ENCODE measurements at places on chromosomes 1 and 21. TPM values are rescaled to one million over a fixed set of nuclear protein-coding genes. Genes with fewer than 3 reads are reported as not detected.

AKNAD1 gene
- not detected for total RNA-seq

LINGO4 gene
- total RNA-seq, result not detected

ADARB1 gene
- total RNA-seq, result 25.8 TPM

MAP10 gene
- 3.2 TPM for total RNA-seq

KIAA1614 gene
- 0.09 TPM for total RNA-seq

SEC16B gene
- total RNA-seq, result not detected

CHI3L2 gene
- total RNA-seq, result 1.3 TPM

BRINP3 gene
- not detected for total RNA-seq

PPP1R8 gene
- total RNA-seq, result 71.8 TPM

ZNF593OS gene
- not detected for total RNA-seq

MEX3A gene
- 1.6 TPM for total RNA-seq

GPA33 gene
- not detected for total RNA-seq

TNFRSF25 gene
- 88.0 TPM for total RNA-seq

GRCh38 chr1:43531107-43531905 lies 623 bp downstream of the PTPRF start:
- H3K27me3 ChIP-seq, result peaks cover 47% of the 10 kb centered on the region
- H3K36me3 ChIP-seq, result no peaks in the 10 kb centered on the region
- H3K4me3 ChIP-seq, result peak overlapping the region; percentile 87
- DNase-seq, result no peak

DNA sequence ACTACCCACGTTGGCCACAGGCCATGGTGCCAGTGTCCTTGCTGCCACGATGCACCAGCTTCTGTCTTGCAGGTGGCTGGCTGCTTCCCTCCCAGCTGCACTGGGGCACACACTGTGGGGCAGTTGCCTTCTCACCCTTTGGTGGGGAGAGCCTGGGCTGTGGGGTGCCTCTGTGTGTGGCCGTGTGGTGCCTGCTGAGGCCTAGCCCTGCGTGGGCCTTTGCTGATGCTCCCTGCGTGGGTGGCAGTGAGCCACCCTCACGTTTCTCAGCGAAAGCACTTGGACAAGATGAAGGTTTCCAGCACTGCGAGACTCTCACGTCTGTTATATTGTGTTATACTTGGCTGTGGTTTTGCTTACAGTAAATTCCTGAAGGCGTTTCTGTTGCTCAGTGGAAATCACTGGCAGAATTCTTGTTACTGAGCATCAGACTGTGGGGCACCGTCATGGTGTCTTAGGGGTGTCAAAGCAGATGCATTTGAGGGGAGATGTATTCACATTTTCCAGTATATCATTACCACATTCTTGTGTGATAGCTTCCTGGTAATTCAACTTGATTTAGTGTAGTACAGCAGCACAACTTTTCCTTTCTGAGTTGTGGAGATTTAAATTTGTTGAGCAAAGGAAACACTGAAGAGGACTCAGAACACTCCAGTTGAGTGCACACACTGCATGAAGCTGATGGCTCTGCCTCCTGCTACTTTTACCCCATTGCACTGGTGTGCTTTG lies 124.7 kb downstream of the PCBP3 start:
- no peaks in the 10 kb centered on the region for H3K27me3 ChIP-seq
- peak overlapping the region; percentile 82 for H3K27ac ChIP-seq
- DNase-seq, result no peak
- H3K4me1 ChIP-seq, result peaks cover 44% of the 10 kb centered on the region
- H3K36me3 ChIP-seq, result no peaks in the 10 kb centered on the region

DNA sequence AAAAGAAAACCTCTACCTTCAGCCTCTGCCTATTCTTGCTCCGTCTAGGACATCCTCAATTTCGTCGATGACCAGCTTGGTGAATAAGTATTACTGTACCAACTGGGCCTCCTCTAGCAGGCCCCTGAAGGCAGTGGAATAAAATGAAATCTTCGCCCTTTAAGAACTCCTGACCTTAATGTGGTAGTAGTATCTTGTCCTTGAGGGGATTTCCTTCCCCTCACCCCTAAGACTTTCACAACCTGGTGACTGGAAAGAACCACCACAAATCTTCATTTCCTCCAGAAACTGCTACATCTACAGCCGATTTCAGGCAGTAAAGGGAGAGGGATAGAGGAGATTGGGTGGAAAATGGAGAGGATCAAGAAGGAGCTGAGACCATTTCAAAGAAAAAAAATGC lies 1.6 kb upstream of the HAX1 start:
- peaks cover 63% of the 10 kb centered on the region for H3K36me3 ChIP-seq
- H3K27ac ChIP-seq, result peak overlapping the region; percentile 94
- peak overlapping the region; percentile 54 for H3K4me3 ChIP-seq
- no peaks in the 10 kb centered on the region for H3K27me3 ChIP-seq
- peaks cover 29% of the 10 kb centered on the region for H3K4me1 ChIP-seq
- no peak for DNase-seq

DNA sequence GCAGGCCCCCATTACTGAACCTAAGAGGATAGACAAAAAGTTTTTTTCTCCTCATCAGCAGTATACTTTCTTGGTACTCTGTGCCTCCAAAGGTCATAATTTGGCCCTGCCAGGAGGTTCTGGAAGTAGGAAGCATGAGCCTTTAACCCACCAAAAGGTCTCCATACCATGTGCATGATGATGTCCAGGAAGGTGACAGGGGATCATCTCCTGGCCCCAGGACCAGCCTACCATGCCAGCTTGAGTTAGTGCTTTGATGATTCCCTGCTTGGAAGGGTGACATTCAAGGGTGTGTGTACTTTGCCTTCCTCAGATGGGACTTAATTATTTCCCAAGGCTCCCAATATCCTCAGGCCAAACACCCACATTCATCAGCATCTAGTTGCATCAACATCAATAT lies 6.3 kb upstream of the SPRR1A start:
- H3K4me3 ChIP-seq, result no peak overlapping the region
- no peaks in the 10 kb centered on the region for H3K4me1 ChIP-seq
- H3K27ac ChIP-seq, result no peak overlapping the region
- no peak for DNase-seq
- peaks cover 10% of the 10 kb centered on the region for H3K27me3 ChIP-seq
- H3K36me3 ChIP-seq, result no peaks in the 10 kb centered on the region

DNA sequence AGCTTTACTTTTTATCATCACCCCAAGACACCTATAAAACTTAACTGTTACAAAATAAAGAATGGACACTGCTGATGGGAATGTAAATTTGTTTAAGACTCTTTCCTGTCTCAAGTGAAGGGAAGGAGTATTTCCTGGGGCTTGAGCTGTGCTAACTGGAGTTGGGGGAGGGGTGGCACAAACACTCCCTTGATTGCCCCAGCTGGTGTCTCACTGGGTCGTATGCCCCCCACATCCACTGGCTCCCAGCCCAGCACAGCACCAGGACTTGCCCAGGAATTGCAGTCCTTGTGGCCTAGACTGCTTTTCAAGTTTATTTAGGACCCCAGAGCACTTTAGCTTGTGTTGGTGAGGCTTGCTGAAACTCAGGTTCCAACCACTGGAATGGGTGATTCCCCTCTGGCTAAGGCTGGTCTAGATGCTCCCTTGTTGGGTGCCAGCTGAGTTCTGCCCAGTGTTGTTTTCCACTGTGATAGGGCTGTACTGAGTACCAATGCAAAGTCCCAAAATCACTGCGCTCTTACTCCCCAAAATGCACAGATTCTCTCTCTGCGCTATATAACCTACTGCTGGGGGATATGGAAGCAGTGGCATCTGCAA lies 49.1 kb upstream of the DR1 start:
- H3K27me3 ChIP-seq, result no peaks in the 10 kb centered on the region
- no peak overlapping the region for H3K27ac ChIP-seq
- no peak for DNase-seq
- no peak overlapping the region for H3K4me3 ChIP-seq

GRCh38 chr1:9361630-9362260 lies 69.1 kb downstream of the SPSB1 start:
- no peak overlapping the region for H3K4me3 ChIP-seq
- no peaks in the 10 kb centered on the region for H3K4me1 ChIP-seq
- peaks cover 5% of the 10 kb centered on the region for H3K36me3 ChIP-seq
- H3K27me3 ChIP-seq, result no peaks in the 10 kb centered on the region
- H3K27ac ChIP-seq, result no peak overlapping the region

GRCh38 chr1:236193184-236193583 lies 50.8 kb downstream of the GPR137B start:
- no peak overlapping the region for H3K27ac ChIP-seq
- no peak for DNase-seq
- peaks cover 26% of the 10 kb centered on the region for H3K36me3 ChIP-seq
- no peaks in the 10 kb centered on the region for H3K4me1 ChIP-seq
- no peaks in the 10 kb centered on the region for H3K27me3 ChIP-seq

- no peaks in the 10 kb centered on the region for H3K4me1 ChIP-seq
- H3K4me3 ChIP-seq, result no peak overlapping the region
- DNase-seq, result no peak
- no peak overlapping the region for H3K27ac ChIP-seq
- H3K36me3 ChIP-seq, result no peaks in the 10 kb centered on the region
Measured at GRCh38 chr1:19325958-19326747, 14.0 kb downstream of the SLC66A1 start.

GRCh38 chr1:23451441-23451840 lies 26.9 kb upstream of the TCEA3 start:
- H3K4me1 ChIP-seq, result peaks cover 9% of the 10 kb centered on the region
- no peak for DNase-seq
- no peak overlapping the region for H3K4me3 ChIP-seq
- peaks cover 16% of the 10 kb centered on the region for H3K27me3 ChIP-seq
- H3K36me3 ChIP-seq, result no peaks in the 10 kb centered on the region
- no peak overlapping the region for H3K27ac ChIP-seq

GRCh38 chr1:2804628-2805351 lies 3.3 kb upstream of the TTC34 start:
- no peak overlapping the region for H3K27ac ChIP-seq
- DNase-seq, result no peak
- H3K36me3 ChIP-seq, result no peaks in the 10 kb centered on the region
- no peaks in the 10 kb centered on the region for H3K4me1 ChIP-seq
- no peaks in the 10 kb centered on the region for H3K27me3 ChIP-seq
- no peak overlapping the region for H3K4me3 ChIP-seq

- peaks cover 41% of the 10 kb centered on the region for H3K36me3 ChIP-seq
- DNase-seq, result no peak
- no peak overlapping the region for H3K27ac ChIP-seq
- H3K27me3 ChIP-seq, result no peaks in the 10 kb centered on the region
Measured at GRCh38 chr1:10541286-10541685, 66.5 kb downstream of the PEX14 start.

GRCh38 chr1:218718977-218719376 lies 373.8 kb downstream of the TGFB2 start:
- H3K27me3 ChIP-seq, result no peaks in the 10 kb centered on the region
- H3K4me3 ChIP-seq, result no peak overlapping the region
- H3K27ac ChIP-seq, result no peak overlapping the region
- H3K4me1 ChIP-seq, result no peaks in the 10 kb centered on the region
- no peaks in the 10 kb centered on the region for H3K36me3 ChIP-seq
- no peak for DNase-seq

GRCh38 chr1:47682198-47682597 lies 244.4 kb downstream of the FOXD2 start:
- H3K27ac ChIP-seq, result no peak overlapping the region
- no peaks in the 10 kb centered on the region for H3K36me3 ChIP-seq
- no peak overlapping the region for H3K4me3 ChIP-seq
- H3K27me3 ChIP-seq, result peaks cover 2% of the 10 kb centered on the region
- DNase-seq, result no peak
- no peaks in the 10 kb centered on the region for H3K4me1 ChIP-seq

DNA sequence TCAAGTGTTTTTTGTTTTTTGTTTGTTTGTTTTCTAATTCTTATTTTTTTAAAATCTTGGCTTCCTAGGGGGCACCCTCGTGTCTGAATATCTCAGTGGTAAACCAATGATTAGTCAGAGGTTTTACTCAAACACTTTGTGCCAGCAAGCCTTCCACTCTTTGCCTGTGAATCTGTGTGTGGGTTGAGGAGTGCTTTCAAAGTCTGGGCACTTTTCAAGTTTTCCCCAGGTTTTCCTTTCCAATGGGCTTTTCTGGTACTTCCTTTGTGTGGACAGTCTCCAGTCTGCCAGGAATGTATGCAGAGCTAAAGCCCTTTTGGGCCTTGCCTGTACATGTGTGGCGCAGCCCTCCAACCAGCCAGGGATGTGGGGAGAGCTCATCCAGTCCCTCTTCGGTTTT lies 9.7 kb upstream of the PPIE start:
- no peaks in the 10 kb centered on the region for H3K36me3 ChIP-seq
- peaks cover 26% of the 10 kb centered on the region for H3K4me1 ChIP-seq
- no peak overlapping the region for H3K4me3 ChIP-seq
- peaks cover 51% of the 10 kb centered on the region for H3K27me3 ChIP-seq

DNA sequence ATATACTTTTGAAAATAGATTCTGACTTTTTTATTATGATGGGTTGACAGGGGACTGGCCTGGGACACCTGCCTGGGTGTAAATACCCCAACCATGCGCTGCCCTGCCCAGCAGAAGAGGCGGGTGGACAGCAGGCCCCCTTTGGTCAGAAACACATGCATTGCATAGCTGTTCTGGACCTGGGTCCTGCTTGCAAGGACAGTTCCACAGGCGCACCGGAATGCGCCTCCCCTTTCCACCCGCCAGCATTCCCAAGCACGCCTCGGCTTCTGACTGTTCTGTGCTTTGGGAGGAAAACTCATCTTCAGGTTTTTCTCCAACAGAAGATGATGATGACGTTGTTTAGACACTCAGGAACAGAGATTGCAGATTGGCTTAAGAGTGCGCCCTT lies 428 bp upstream of the ZNF678 start:
- peak overlapping the region; percentile 87 for H3K4me3 ChIP-seq
- DNase-seq, result no peak
- H3K4me1 ChIP-seq, result peaks cover 13% of the 10 kb centered on the region
- peaks cover 24% of the 10 kb centered on the region for H3K27me3 ChIP-seq

DNA sequence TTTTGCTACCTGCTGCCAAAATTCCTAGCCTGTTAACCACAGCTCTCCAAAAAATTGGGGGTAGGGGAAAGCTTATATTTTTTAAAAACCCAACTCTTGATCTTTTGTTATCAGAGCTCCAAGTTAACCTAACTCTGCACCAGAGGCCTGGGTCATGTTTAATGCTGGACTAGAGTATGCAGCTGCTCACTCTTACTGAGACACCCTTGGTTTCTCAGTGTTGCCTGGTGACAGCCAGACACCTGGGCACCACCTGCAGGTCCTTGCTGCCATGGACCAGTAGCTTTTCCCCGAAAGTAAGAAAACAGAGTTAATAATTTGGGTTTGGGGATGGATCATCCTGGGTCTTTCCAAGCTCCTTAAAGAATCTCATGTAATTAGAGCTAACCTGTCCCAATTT lies 30.1 kb downstream of the KCNJ6 start:
- no peaks in the 10 kb centered on the region for H3K4me1 ChIP-seq
- no peaks in the 10 kb centered on the region for H3K27me3 ChIP-seq
- no peak overlapping the region for H3K4me3 ChIP-seq
- no peak overlapping the region for H3K27ac ChIP-seq
- DNase-seq, result no peak

DNA sequence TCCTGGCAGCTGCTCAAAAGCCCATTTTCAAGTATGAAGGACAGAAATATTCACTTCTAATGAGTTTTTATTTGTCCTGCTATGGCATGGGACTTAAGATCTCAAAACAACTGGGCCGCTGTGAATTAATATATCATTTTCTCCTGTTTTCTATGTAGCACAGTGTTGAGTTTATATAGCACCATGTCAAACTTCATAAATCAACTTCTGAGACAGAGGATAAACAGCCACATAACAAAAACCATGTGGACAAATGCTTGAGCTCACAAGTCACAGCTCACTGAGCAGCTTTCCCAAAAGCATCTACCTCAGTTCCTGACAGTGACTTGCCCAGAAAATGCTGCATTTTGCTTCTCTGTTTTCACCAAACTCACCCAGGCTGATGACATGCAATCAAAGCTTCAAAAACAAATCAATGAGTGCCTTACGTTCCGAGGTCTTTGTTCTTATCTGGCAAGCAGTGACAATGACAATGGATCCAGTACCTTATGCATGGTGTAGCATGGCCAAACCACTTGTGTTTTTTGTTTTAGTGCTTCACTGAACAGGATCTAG lies 722.6 kb downstream of the LRRIQ3 start:
- no peaks in the 10 kb centered on the region for H3K27me3 ChIP-seq
- no peaks in the 10 kb centered on the region for H3K36me3 ChIP-seq
- no peak for DNase-seq
- H3K27ac ChIP-seq, result no peak overlapping the region
- H3K4me1 ChIP-seq, result no peaks in the 10 kb centered on the region
